ENCODE measurements at places on chromosomes 11 and 22.

- DNase-seq = no peak
These were observed 40.2 kb downstream of the TBC1D22A start for GRCh38 chr22:46802608-46803027.

DNA sequence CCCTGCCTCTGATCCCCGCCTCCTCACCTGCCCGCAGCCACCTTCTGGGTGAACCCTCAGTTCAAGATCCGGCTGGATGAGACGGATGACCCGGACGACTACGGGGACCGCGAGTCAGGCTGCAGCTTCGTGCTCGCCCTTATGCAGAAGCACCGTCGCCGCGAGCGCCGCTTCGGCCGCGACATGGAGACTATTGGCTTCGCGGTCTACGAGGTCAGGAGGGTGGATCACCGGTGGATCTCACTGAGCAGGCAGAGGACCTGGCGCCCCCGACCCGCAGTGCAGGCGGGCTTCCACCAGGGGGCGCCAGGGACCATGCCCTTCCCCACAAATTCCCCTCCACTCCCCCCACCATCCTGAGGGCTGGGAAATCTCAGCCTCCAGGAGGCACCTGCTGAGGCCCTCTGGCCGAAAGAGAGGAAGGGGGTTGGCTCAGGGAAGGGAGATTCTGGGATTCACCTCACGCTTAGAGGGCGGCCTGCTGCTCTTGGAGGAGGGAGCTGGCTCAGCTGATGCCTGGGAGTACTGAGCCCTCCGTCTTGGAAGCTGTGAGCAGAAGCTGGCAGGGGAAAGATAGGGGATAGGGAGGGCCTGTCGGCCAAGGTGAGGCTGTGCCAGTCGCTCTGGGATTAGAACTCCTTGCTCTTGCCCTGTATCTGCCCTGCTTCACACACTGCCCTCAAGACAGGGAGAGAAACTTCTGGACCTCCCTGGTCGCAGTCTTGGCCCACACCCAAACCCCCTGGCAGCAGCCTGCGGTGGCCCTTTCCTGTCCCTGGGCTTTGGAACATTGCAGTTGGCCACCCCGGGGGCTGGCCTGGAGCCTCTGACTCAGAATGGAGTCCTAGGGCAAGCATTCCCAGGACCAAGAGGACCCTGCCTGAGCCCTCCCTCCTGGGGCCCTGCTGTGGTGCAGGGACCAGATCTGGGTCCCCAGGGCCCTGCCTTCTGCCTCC, 23.2 kb downstream of the CAPN1 start:
- peak; percentile 88 for DNase-seq

GRCh38 chr11:35951680-35952079, 7.8 kb downstream of the LDLRAD3 start:
- no peak for DNase-seq

- no peak for DNase-seq
These were observed 28.8 kb upstream of the CHORDC1 start for GRCh38 chr11:90251599-90251998.

- peak; percentile 49 for DNase-seq
These were observed 556.1 kb downstream of the SOX6 start for GRCh38 chr11:15800111-15800800.

GRCh38 chr11:91817996-91818395, 406.6 kb upstream of the FAT3 start:
- DNase-seq = no peak

DNA sequence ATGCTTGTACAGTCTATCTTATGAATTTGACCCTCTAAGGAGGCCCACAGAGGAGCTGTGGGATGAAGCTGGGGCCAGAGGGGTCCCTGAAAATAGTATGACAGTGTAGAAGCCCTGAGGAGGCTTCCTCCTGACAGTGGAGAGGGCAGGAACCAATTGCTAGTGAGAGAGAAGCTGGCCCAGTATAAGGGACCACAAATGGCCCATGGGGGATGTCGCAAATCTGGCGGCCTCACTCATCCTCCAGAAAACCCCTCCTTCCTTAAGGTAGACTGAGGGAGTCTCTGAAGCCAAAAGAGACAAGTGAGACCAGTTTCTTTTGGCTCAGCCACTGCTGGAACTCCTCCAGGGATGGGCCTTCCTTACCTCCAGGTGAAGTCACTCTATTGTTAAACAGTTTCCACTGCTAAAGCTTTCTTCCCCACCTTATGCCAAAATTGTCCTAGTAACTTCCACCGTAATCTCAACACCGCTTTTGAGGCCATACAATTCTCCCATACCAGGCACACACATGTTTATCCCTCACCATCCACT, 17.8 kb upstream of the CASTOR1 start:
- no peak for DNase-seq

- no peak for DNase-seq
These were observed 14.5 kb upstream of the DGKZ start for GRCh38 chr11:46332568-46333393.

GRCh38 chr22:48908547-48908946, 919.1 kb downstream of the BRD1 start:
- no peak for DNase-seq

- no peak for DNase-seq
These were observed 21.6 kb upstream of the RFPL2 start for GRCh38 chr22:32226326-32227104.
